Dorsolateral prefrontal cortex (tissue), 122 donors: ENCODE measurements at places on chromosomes 16 and 17. TPM values are rescaled to one million over a fixed set of nuclear protein-coding genes. Genes with fewer than 3 reads are reported as not detected.

Gene ATP2A1
- total RNA-seq = 0.53 TPM

Gene FBXW10B
- 0.38 TPM for total RNA-seq

Gene CDH3
- total RNA-seq = 5.7 TPM

Gene SLC47A1
- total RNA-seq = 12.0 TPM

Gene KRTAP4-4
- total RNA-seq = not detected

Gene HOXB6
- not detected for total RNA-seq
